ENCODE measurements at places on chromosomes 7 and 10. TPM values are rescaled to one million over a fixed set of nuclear protein-coding genes. Genes with fewer than 3 reads are reported as not detected.

The NKX2-3 gene
- total RNA-seq: 0.19 TPM

The TAS2R41 gene
- not detected for total RNA-seq

The HTR5A gene
- 0.11 TPM for total RNA-seq

The CYP3A7 gene
- not detected for total RNA-seq

The ZDHHC4 gene
- 92.4 TPM for total RNA-seq

The CCDC172 gene
- total RNA-seq: not detected

The TMEM139 gene
- total RNA-seq: not detected

The FAM25A gene
- total RNA-seq: not detected

The MYOF gene
- total RNA-seq: 8.9 TPM

The CELF2 gene
- total RNA-seq: 8.1 TPM

The SDK1 gene
- total RNA-seq: 0.08 TPM

The MAT1A gene
- total RNA-seq: 63.7 TPM

The IFIT1B gene
- total RNA-seq: not detected

The TMEM273 gene
- not detected for total RNA-seq

The PLEKHS1 gene
- total RNA-seq: not detected

The SLC25A28 gene
- total RNA-seq: 14.6 TPM

The GLI3 gene
- 1.4 TPM for total RNA-seq

The PDK4 gene
- 331 TPM for total RNA-seq

The PRPS1L1 gene
- total RNA-seq: not detected

The SLC18A2 gene
- 0.11 TPM for total RNA-seq

Measured in SK-MEL-5 (cell line).